ENCODE measurements at places on chromosomes 16 and 17.

DNA sequence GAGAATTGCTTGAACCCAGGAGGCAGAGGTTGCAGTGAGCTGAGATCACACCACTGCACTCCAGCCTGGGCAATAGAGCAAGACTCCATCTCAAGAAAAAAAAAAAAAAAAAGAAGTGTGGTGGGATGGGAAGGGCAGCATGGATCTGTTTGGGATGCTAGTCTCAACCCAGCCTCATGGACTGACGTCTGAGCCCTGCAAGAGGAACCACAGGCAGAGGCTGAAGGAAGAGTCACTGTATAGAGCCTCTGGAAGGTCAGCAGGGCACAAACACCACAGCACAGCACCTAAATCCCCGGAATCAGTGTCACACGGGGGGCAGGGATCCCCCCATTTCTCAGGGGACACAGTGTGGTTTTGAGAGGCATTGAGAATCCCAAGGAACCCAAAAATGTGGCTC, 10.9 kb upstream of the CXCL16 start:
- no peak for DNase-seq

DNA sequence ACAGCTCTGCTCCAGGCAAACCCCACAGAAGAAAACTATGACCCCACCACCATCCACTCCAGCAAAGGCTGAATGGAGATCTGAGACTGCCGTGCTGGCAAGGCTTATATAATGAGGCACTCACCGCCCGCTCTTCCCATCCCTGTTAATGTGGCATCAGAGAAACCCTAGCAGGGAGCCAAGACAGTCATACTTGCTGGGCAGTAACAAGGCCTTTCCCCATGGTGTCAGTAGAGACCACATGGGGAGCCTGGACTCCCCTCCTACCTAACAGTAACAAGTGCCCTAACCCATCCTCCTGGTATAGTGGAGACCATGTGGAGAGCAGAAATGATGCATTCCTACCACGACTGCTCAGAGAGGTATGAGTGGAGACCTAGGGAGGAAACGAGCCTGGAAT, 235.2 kb downstream of the C16orf78 start:
- no peak for DNase-seq

GRCh38 chr17:48841395-48841831, 10.6 kb downstream of the CALCOCO2 start:
- DNase-seq, result no peak

DNA sequence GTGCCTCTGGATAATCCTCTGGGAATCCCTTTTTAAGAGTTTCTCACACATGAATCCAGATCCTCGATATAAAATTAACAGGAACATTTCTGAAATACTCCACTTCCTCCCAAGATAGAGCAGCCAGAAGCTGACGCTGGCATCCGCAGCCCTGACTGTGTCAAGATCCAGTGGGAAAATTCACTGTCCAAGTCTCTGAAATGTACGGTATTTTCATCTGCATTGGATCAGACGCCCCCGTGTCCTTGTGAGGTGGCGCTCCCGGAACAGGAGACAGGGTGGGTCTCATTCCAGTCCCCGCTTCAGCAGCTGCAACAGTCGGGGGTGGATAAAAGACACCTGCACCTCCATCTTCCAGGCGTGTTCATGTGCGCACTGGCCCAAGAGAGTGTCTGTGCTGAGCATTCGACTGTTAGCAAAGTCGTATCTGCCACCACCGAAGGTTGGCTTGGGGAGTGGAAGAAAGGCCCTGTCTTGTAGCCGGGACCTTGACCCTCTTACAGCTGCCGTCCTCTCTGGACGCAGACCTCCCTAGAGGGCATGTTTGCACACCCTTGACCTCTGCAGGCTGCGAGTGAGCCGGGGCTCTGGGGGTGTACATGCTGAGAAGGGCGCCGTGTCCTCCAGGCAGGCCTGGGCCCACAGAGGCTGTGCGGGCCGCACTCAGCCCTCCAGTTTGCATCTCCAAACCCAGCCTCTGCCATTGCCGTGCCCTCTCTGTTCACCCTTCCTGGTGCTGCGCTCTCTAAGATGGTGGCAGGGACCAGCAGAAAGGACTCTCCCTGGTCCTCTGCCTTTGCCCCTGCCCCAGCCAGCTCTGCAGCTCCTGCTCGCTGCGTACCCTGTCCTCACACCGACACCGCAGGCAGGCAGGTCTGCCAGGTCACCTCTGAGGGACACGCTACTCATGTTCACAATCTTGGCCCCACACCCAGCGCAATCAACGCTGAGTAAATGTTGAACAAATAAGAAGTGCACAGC, 72.0 kb upstream of the CHMP6 start:
- no peak for DNase-seq

Data from endothelial cell (in vitro differentiated cells).